ENCODE measurements at places on chromosomes 7 and 10.

DNA sequence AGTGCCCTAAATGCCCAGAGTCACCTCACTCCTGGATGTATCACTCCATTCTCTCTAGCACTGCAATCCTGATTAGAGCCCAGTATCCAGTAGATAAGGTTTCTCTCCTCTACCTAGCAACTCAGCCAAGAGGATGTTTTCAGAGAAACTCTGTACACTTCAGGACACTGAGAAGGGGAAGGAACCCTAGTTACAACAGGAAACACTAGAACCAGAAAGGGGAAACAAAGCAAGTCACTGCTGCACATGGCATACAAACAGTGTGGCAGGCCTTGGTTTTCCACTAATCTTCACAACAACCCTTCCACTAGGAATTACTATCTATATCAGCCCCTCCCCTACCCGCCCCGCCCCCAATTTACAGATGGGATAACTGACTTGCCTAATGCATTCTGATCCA lies 1.6 kb downstream of the FAM204A start:
- DNase-seq: no peak

- DNase-seq: no peak
Observed at GRCh38 chr7:29484280-29484679, 79.4 kb upstream of the PRR15 start.

DNA sequence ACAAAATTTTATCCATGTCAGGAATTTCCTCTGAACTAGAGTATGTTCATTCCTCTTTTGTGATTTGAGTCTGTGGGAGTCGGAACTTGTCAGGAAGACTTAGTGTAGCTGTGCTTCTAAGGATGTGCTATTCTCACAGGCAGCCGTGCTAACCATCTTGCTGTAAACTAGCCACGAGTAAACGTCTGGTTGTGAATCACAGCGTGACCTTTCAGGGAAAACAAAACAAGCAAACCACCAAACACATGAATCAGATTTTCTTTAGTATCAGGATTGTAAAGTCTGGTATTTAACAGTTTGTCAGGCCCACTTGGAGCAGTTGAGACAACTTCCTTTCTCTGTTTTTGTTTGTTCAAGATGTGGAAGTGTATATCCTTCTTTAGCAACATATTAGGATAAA lies 32.0 kb downstream of the AUTS2 start:
- no peak for DNase-seq

DNA sequence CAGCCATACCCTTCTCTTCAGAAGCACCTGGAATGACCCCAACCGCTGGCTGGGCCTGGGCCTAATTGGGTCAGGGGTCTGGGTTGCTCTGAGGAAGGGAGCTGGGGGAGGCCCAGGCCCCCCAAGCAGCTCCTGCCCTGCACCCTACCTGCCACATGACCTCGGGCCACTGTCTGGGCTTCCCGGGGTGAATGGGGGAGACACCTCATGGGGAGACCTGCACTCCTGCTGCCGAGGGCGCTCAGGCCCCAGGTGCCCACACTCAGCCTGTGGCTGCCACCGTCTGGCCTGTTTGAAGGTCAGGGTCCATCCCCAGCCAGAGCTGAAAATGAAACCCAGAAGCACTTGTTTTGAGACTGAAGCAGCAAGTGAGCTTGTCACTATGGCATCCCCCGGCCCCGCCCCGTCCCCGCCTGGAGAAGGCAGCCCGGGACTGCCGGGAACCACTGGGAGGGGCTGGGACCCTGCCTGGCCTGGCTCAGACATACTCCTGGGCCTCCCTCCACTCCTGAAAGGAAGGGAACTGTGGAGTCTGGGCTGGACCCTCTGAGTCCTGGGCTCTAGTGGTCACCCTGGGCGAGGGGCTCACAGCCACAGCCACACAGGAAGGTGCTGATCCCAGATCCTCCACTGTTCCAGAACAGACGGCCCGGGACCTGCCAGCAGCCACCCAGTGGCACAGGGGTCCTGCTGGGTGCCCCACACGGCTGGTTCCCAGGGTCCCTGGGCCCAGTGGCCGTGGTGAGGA lies 7.4 kb upstream of the MICALL2 start:
- no peak for DNase-seq

GRCh38 chr10:132752378-132752777 lies 33.6 kb downstream of the NKX6-2 start:
- DNase-seq: no peak

DNA sequence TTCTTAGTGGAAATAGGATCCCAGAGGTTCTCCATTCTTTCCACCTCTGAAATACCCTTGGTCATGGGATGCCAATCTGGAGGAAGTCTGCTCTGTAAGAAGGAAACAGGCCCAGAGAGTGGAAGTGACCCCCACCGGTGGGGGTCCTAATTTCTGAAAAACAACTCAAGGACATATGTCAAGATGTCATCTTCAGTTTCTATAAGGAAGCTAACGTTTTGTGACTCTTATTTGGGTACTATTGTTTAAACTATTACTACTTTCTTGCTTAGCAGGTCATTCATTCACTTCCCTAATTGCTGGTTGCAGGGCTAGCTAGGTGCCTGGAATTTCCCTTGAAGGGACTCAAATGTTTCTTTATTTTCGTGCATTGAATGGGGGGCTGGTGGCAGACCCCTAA lies 1.9 kb upstream of the ZNF775 start:
- DNase-seq: no peak

GRCh38 chr7:1923409-1924257 lies 253.6 kb downstream of the ELFN1 start:
- no peak for DNase-seq

DNA sequence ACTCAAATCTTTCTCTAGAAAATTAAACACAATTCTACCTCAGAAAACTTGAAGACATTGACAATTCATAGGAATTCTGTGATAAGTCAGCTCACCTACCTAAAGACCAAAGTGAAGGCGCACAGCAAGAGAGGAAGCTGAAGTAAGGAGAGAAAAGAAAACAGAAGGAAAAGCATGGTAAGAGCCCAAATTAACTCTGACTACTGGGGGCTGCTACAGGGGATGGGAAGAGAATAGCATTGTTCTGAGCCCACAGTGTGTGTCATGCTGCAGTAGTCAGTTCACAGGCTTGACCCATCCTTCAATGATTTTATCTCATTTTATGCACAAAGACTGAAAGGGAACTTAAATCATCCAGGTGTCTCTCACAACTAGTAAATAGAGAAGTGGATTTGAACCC lies 111.3 kb downstream of the PTEN start:
- no peak for DNase-seq

DNA sequence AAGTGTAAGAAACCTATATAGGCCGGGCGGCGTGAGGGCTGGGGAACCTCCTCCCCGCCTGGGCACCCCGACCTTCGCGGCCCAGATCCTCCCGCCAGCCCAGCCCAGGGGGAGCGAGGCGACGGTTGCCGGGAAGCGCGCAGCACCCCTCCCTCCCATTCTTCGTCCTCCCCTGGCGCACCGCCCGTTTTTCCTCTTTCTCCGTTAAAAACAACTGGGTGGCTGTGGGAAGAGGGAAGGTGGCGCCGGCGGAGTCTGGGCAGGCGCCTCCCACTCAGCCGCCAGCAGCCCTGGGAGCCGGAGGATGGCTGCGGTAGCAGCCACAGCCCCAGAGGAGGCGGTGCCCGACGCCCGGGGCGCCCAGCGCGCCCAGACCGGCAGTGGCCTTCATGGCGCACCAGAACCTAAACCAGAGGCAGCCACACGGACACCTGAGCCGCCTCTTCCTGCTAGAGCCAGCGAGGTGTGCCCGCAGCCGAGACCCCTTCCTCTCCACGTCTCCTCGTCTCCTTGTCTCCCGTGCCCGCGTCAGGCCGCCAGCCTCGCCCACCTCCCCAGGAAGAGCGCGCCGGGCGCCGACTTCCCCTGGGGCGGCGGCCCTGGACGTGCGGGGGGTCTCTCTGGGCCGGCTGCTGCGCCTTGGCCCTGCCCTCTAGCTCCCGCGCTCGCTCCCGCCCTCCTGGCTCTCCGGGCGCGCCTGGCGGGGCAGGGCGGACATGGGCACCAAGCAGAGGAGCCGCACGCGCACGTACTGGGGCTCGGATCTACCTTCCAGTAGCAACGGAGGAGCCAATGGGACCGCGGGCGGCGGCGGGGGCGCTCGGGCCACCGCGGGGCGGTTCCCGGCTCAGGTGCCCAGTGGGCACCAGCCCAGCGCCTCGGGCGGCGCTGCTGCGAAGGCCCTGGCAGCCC lies 32.8 kb upstream of the SFTPD start:
- no peak for DNase-seq

DNA sequence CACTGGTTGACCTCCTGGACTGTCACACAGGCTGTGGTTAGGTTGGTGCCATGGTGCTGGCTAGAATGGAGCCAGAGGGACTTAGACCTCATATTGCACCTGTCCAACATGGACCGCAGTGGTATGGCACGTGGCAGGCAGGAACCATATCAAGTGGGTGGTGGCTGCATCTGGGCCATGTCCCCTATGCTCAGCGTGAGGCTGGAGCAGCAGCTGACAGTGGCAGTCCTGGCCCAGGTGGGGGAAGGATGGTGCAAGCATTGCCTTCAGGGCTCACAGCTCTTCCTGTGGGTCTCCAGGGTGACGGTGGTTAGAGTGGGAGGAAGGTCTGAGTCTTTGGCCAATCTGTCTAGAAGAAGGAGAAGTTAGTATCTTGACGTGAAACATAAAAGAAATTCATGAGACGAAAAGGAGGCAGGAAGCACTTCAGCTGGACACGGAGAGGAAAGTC lies 54.5 kb upstream of the PFKFB3 start:
- DNase-seq: no peak
